Activated CD8-positive, alpha-beta memory T cell treated with anti-CD3 and anti-CD28 coated beads for 48 hours (primary cell): ENCODE measurements at places on chromosomes 1 and 21.

- DNase-seq = no peak
Measured at GRCh38 chr1:47690341-47691250, 252.8 kb downstream of the FOXD2 start.

DNA sequence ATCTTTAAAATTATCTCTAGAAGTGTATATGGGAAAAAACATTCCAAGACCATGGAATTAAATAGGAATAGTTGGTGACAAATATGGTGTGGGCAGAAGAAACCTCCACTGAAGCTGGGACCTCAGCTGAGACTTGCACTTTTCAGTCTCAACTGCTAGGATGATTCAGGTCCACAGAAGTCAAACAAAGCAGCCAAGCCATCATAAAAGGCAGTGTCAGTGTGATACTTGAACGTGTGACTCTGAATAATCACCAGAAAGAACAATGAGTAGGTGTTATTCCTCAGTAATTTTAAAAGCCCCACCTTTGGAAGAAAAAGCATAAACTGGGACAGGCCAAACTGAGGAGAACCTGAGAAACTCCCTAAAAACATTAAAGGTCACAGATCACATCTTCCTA is 90.7 kb downstream of the ZNF281 start:
- DNase-seq = no peak

- DNase-seq = no peak
Measured at GRCh38 chr1:68795956-68796355, 299.1 kb upstream of the DEPDC1 start.

- DNase-seq = no peak
Measured at GRCh38 chr1:51642739-51643142, 25.8 kb downstream of the OSBPL9 start.

DNA sequence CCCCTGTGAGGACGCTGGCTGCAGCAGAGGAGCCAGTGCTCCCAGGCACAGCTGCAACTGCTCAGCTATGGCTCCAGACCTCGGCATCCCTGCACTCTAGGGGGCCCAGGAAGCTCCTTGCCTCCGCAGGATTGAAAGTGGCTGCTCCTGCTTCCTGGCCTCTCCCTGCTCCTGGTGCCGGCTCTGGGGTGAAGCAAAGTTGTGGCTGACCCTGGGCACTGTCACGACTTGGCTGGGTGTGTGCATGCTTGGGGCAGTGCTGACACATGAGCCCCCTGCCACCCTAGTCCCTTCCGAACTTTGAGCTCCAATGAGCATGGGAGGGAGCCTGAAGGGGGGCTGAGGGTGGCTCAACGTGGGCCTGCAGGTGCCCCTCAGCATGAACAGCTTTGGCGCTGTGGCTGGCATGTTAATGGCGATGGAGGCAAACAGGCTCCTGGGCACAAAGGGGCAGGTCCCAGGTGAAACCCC is 1512.2 kb downstream of the KCNT2 start:
- no peak for DNase-seq

GRCh38 chr1:52098139-52098871 is 42.2 kb downstream of the BTF3L4 start:
- no peak for DNase-seq

DNA sequence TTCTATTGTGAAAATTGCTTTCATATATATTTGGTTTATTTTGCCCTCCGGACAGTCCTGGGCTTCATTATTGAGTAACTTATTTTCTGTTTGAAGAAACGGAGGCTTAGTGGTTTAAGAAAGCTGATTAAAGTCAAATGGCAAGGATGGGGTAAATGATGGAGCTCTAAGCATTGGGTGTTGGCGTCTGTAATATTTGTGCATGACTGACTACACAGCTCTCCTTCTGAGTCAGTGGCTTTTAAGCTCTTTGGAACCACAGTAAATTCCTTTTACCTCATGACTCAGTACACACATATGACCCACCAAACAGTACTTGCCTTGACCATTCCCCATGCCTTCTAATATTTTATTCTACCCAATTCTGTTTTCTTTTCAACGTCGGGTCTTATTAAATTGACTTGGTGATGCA is 21.0 kb downstream of the B3GALT5 start:
- DNase-seq = no peak

GRCh38 chr1:204465546-204466415 is 28.8 kb downstream of the PIK3C2B start:
- no peak for DNase-seq

GRCh38 chr1:230700132-230700531 is 13.8 kb downstream of the AGT start:
- no peak for DNase-seq

- DNase-seq = no peak
Measured at GRCh38 chr1:207021876-207022596, 10.5 kb downstream of the C1orf116 start.

- DNase-seq = no peak
Measured at GRCh38 chr1:19511116-19511515, 25.8 kb upstream of the CAPZB start.

- no peak for DNase-seq
Measured at GRCh38 chr1:227572752-227573151, 9.4 kb downstream of the ZNF678 start.

DNA sequence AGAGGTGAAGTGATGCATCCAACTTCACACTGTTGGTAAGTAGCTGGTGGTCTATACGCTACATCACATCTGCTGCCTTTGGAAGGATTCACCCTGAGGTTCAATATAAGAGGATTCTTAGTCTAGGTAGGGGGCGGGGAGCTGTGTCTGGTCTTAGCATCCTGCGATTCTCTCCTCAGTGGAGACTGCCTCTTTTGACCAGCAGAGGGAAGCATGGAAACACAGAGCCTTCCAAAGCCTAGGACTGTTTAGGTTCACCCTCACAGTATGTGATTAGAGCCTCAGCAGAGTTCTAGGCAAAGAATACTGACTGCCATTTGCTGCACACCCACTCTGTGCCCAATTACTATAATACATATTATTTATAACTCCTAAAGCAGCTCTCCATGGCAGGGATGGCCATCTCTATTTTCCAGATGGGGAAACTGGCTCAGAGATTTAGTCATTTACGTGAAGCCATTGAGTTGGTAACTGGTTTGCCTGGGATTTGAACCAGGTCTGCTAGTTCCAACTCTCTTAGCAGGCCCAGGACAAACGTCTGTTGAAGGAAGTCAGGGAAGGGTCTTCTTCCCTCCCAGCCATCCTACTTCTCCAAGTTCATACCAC is 28.9 kb upstream of the EFCAB14 start:
- no peak for DNase-seq

- DNase-seq = no peak
Measured at GRCh38 chr1:18480315-18481189, at the start of gene KLHDC7A. Gene KLHDC7A (plus strand): TSS chr1:18480930. CDS start chr1:18480982, 52 bp downstream.

- no peak for DNase-seq
Measured at GRCh38 chr1:94315552-94316116, 78.2 kb upstream of the ARHGAP29 start.

DNA sequence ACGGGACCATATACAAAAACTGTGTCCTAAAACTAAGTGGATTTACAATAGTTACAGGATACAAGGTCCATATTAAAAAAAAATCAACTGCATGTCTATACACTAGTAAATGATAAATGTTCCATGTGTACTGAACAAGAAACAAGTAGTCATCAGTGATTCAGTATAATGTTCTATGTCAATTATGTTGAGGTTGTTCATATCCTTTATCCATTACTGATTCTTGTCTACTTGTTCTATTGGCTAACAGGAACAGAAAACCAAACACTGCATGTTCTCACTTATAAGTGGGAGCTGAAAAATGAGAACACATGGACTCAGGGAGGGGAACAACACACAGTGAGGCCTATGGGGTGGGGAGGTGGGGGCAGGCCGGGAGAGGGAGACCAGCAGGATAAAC is 90.5 kb downstream of the CDC42BPA start:
- DNase-seq = no peak

DNA sequence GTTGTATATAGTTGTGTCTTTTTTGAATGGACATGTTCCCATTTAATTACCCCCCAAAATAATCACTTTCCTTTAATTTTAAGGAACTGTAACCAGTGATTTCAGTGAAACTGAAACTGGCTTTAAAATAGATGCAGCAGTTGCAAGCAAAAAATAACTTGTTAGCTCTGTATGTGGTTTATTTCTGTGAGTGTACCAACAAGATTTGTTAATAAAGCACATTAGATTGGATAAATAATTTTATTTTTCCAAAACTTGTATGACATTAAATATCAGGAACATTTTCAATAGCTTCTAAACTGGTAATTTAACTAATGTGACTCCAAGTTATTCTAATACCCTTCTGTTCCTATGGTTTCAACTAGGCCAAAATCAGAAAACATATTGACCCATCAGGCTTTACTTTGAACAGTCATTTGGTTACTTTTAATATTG is 184.3 kb upstream of the CACYBP start:
- no peak for DNase-seq

DNA sequence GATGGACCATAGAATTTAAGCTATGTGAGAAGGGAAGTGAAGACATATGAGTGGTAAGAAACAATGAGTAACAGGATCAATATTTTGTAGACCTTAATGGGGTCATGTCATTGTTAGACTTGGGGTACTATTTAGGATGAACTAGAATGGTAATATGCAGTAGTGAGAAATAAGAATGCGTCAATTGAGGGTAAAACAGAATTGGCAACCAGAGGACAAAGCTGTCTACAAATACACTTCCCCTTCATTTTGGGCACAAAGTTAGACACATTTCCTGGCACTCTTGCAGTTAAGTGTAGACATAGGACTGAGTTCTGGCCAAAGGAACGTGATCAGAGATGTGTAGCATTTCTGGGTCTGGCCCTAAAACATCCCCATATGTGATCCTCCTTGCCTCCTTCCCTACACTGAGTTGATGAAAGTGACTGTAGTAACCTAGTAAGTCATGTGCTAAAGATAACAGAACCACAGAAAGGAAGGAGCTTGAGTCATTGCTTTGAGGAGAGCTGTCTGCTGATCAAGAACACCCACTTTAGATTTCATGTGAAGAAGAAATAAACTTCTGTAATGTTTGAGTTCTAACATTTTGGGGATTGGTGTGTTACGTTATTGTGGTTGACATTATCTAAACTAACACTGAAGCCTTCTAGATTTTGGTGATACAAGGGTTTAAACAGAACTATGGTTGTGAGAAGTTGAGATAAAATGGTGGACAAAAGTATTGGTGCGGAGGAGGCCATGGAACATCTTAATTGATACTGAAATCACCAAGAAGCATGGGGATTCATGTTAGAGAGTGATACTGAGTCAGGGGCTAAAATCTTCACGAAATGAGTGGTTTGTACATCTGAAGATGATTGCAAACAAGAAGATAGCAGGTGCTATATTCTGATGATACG is 41.7 kb downstream of the CD55 start:
- no peak for DNase-seq
